ENCODE measurements at places on chromosomes 1 and 21.

DNA sequence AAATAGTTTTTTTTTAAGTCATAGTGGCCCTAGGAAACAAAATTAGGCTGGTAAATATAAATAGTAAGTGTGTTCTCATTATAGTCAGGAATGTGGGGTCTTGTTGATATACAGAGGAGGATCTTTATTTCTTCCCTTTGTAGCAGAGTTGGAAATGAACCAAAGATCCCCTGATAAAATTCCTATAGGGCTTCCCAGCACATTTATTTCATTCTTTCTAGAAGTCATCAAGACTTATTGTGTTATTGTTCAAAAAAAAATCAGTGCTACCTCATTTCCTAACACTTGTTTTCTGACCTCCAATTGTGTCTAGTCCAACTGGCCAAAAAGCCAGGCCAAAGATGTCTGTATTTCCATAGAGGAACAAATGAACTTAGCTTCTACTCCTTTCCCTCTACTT is 7.6 kb upstream of the PLEKHO1 start:
- DNase-seq, result no peak

DNA sequence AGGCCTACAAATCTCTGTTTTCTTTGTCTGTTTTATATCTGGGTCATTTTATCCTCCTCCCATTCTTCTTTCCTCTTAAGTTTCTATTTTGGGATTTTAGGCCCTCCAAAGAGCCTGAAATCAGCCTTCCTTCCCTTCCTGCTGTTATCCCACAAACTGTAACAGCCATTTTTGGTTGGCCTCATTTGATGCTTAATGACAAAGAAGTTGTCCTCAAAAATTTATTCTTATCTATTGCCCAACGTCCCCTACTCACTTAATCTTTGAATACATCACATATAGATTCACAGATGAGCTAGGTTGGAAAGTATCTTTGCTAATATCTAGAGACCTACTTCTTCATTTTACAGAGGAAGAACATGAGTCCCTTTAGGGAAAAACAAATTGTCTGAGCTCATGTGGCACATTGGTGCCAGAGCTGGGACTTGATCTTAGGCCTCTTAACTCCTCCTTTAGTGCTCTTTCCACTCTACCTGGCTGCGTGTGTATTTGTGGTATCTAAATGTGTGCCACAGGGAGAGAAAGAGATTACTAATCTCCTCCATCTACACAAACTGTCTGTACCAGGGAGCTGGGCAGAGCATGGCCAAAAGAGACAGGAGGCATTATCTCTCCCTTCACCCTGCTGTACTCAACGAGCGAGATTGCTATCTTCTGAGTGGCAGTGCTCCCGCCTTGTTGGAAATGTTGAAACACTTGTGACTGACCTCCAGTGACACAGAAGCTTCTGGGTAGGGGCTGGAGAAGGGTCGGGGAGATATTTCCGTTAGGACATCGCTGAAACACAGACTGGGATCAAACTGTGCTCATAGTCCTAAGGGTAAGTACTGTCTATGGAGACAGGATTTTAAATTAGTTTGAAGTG is 30.1 kb downstream of the RHEX start:
- no peak for DNase-seq

DNA sequence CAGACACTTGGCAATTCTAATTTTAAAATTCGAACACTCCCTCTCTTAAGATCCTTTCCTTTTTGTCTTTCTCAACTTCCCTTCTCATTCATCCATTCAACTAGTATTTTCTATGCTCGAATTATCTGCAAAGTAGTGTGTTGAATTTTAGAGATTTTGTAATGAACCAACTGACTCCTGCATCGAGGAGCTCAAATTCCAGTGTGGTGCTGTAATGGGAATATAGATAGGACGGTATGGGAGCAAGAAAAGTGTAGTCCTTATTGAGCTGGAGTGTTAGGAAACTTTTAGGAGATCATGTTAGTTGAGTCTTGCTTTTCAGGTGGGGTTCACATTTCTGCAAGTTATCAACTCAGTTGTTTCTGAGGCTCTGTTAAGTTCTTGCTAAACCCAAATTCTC is 897.5 kb downstream of the TTLL7 start:
- DNase-seq, result no peak

GRCh38 chr21:36706482-36706852 is 7.6 kb downstream of the SIM2 start:
- DNase-seq, result no peak

DNA sequence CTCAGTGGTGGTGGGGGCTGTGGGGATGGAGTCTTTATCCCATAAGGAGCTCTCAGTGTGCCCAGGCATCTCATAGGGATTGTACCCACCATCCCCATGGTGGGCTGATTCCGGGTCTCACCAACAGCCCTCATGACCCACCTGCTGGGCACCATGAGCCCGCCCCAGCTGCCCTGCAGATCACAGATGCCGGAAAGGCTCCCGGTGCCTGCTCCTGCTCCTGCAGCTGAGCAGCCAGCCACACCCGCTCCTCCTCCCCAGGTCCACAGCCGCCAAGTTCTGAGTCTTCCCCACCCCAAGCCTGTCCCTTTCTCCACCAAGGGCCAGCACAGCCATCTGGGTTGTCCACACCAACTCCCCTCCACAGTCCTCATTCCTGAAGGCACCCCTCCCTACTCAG is 15.5 kb upstream of the TSPEAR start:
- DNase-seq, result no peak

GRCh38 chr1:1354271-1355247 is 3.8 kb downstream of the MXRA8 start:
- DNase-seq, result peak; percentile 42

- DNase-seq, result no peak
Measured at GRCh38 chr1:20775700-20776099, 11.4 kb downstream of the HP1BP3 start.

DNA sequence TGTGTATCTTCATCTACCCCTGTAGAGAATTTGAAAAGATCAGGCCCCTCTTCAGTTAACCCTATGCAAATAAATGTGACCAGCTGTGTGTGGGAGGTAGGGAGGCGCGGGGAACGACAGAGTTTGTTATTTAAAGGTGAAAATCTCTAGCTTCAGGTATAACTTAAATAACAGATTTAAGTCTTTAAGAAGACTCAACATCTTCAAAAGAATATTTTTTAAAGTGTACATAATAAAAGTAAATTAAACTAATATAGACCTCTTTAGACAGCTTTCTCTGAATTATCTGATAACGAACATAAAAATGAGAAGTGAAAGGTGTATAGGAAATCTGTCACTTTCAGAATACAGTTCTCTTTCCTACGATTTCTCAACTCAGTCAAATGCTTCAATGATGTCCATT is 16.0 kb downstream of the ANGPTL3 start:
- DNase-seq, result no peak

DNA sequence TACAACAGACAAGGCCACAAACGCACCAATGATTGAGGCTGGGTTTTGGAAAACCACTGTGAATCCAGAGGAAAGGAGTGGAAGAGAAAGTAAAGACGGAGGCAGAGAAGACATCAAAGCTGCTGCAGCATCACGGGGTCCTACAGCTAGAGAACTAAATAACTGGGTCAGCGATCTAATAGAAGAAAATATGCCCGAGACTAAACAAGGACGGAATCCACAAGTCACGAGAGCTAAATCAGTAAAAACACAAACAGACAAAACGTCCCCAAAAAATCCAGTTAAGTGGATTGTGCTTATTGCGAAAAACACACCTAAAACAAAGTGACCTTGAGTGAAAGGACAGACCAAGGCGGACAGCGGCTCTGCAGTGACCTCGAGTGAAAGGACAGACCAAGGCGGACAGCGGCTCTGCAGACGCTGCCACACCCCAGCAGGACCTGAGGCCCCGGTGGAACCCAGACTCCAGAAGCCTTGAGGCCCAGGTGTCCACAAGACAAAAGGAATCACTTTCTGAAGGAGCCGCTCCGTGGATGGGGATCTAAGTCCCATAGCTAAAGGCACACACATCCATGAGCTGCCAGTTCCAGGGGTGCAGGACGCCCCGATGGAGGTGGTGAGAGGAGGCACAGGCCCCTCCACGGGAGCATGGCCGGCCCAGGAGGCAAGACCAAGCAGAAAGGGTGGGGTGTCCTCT is 6.0 kb downstream of the FTCD start:
- peak; percentile 1 for DNase-seq

All from nephron progenitor cell (in vitro differentiated cells).